CD4-positive, alpha-beta T cell treated with Interleukin-6 at 100 ng/mL for 8 hours (primary cell): ENCODE measurements at places on chromosomes 6 and 20.

GRCh38 chr6:152399399-152399798 lies 237.8 kb downstream of the SYNE1 start:
- DNase-seq: no peak

GRCh38 chr20:5908981-5909380 lies 41.4 kb downstream of the TRMT6 start:
- DNase-seq: no peak

DNA sequence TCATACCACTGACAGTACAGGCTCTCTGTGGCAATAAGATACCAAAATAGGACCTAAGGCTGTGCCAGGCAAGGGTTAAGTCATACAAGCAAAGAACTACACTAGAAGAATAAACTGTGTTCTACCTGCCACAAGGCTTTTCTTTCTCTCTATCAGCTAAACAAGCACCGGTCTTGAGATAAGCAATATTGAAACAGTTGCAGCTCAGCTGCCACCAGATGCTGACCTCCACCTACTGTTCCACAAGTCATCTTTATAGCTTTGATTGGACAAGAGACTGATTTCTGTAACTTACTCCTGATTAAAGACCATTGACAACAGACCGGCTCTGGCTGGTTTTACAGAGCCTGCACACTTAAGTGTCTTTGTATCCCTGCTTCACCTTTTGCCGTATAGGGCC lies 24.1 kb downstream of the SCP2D1 start:
- no peak for DNase-seq

- DNase-seq: no peak
Measured at GRCh38 chr6:143061597-143062385, 1.1 kb downstream of the AIG1 start.

GRCh38 chr20:3042625-3043024 lies 797 bp upstream of the GNRH2 start:
- DNase-seq: no peak

GRCh38 chr6:181049-181654 lies 111.1 kb upstream of the DUSP22 start:
- DNase-seq: no peak

DNA sequence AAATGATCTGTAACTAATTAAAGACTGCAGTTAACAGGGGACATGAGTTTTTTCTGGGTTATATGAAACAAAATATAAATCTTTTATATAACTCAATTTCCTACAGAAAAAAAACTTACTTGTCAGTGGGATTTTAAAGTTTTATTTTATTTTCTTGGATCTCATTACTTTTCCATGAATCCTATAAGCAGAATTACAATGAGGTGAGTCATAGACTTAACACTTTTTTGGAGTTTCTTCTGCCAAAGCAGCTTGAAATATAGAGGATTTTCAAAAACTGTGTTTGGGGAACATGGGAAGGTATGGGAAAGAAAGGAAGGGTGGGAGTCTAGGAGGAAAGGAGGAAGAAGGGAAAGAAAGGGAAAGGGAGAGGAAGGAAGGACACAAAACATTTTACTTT lies 130.7 kb downstream of the AIG1 start:
- DNase-seq: no peak

- DNase-seq: no peak
Measured at GRCh38 chr6:28354688-28355554, 5.2 kb downstream of the ZKSCAN3 start.

- peak; percentile 72 for DNase-seq
Measured at GRCh38 chr20:31675828-31676608, 38.3 kb downstream of the COX4I2 start.

GRCh38 chr20:43969028-43969447 lies 54.4 kb downstream of the TOX2 start:
- no peak for DNase-seq

- no peak for DNase-seq
Measured at GRCh38 chr6:80480421-80481157, 374.1 kb downstream of the BCKDHB start.

GRCh38 chr20:46599227-46599987 lies 49.0 kb upstream of the OCSTAMP start:
- DNase-seq: no peak

GRCh38 chr20:64168381-64169090 lies 4.3 kb downstream of the MYT1 start:
- DNase-seq: no peak

- DNase-seq: peak; percentile 42
Measured at GRCh38 chr6:128327890-128328289, 192.5 kb downstream of the PTPRK start.

DNA sequence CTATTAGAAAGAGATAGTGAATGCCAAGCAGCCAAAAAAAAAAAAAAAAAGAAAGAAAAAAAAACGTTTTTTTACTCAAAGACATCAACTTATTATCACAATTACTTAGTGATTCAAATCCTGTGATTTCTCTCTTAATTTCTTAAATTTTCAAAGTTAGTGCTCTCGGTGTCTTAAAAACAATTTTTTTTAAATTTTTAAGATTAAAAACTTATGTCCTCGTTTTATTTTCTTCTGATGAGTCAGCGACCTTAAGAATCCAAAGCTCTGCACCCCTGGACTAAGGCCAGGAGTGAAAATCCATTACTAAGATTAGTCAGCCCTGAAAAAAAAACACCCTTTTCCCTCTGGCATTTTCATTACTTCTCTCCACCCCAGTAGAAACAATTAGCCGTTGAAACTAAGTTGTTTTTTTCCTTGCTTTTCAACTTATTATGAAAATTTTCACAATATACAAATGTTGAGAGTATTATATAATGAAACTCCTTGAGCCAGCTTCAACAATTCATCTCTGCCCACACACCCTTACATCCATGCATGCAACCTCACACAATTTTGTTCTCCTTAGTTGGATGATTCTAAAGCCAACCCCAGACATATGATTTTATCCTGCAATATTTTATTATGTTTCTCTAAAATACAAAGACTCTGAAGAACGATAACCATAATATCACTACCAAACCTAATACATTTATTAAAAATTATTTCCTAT lies 85.6 kb upstream of the CARMIL1 start:
- DNase-seq: no peak

DNA sequence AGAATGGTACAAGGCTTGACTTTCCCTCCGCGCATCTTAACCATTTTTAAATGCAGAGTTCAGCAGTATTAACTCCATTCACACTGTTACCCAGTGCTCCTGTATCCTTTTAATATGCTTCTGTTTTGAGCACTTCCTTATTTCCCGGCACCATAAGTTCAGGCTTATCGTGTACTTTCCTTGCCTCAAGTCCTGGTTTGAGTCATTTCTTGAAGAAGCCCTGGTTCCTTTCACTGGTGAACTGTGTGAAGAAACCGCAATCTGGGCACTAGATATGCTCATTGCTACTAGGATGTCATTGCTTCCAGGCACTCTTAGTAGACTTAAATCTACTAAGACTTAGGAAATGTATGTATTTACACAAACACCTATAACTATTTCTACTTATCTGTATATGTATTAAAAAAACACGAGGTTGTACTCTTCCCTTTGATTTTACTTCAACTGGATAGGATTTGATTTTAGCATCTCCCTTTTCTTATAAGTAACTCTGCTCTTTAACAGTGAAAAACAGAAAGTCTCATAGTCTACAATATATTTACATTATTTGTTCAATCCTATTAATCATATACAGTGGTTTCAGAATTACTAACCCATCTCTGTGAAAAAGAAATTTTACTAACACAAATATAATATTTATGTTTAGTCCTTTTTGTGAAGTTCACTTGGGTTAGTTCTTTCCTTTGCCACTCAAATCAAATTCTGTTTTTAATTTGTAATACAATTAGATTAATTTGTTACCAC lies 135.5 kb downstream of the CDKAL1 start:
- no peak for DNase-seq

- DNase-seq: no peak
Measured at GRCh38 chr6:95882371-95882770, 133.4 kb upstream of the FUT9 start.

DNA sequence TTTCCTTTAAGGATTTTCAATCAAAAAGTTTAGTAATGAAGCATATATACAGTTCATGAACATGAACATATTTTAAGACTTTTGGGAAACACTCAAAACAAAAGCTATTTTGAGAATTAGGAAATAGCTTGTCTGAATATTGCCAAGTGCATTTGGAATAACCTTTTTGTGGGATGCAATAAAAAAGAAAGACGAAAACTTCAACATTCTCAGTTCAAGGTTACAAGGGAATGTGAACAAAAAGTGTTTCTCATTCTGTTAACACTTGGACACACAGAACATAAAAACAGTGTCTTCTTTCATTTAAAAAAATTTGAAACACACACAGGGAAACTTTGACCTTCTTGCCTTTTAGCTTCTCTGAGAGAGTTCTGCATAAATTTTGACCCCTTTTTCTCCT lies 72.7 kb upstream of the TCF21 start:
- no peak for DNase-seq

DNA sequence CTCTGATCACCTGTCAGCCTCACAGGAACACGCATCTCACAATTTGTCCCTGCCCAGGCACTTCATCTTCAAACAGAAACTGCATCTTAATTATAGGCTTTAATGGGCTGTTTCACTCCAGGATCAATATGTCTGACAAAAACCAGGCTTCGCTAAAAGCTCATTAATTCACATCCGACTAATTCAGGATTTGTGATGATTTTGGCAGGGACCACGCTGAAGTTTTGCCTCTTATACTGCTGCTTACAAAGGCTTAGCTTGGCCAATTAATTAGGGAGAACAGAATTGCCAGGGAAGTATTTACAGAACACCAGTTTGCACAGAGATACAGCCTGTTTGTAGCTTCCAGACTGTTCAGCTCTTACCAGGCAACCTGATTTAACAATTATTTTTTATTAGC lies 541.0 kb upstream of the SPTLC3 start:
- no peak for DNase-seq

- no peak for DNase-seq
Measured at GRCh38 chr6:157181649-157182048, 141.7 kb downstream of the TMEM242 start.

DNA sequence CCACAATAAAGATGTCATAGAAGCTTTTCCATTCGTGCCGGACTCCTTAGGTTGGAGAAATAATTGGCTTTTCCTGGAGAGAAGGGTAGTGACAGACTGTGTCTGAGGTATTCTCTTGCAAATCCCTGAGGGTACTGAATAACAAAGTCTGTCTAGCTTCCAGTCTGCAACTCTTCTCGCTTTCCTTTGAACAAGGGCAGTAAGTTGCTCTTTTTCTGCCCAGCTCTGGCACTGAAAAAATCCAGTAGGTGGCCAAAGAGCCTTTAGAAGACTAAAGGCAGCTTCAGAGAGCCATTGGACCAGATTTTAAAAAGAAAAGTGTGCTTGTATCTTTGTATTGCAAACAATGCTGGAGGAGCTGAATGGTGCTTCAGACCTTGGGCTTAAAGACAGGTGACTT lies 20.7 kb upstream of the RREB1 start:
- DNase-seq: no peak

GRCh38 chr6:163813979-163814493 lies 399.5 kb downstream of the QKI start:
- no peak for DNase-seq

DNA sequence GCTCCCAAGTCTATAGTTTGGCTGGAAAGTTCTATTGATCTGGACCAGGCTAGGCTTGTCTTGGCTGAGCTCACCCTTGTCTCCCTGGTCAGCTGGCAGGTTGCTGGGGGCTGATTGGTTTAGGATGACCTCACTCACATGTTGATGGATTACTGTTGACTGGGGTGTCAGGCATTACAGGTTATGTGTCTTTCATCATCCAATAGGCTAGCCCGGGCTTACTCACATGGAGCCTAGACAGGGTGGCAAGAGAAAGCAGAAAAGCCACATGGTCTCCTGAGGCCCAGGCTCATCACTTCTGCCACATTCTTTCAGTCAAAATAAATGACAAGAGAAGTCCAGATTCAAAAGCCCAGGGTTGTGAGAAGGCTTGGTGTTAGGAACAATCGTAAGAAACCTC lies 103.5 kb downstream of the BFSP1 start:
- DNase-seq: no peak

GRCh38 chr6:167677422-167677789 lies 149.3 kb upstream of the AFDN start:
- no peak for DNase-seq

GRCh38 chr6:134394905-134395304 lies 77.0 kb upstream of the SGK1 start:
- DNase-seq: no peak

GRCh38 chr6:137995371-137995770 lies 111.8 kb downstream of the PERP start:
- DNase-seq: no peak

GRCh38 chr6:144547409-144547808 lies 262.3 kb downstream of the UTRN start:
- DNase-seq: no peak

- DNase-seq: no peak
Measured at GRCh38 chr6:79149884-79150283, 71.8 kb upstream of the PHIP start.

GRCh38 chr6:75422024-75422639 lies 71.5 kb downstream of the FILIP1 start:
- no peak for DNase-seq

DNA sequence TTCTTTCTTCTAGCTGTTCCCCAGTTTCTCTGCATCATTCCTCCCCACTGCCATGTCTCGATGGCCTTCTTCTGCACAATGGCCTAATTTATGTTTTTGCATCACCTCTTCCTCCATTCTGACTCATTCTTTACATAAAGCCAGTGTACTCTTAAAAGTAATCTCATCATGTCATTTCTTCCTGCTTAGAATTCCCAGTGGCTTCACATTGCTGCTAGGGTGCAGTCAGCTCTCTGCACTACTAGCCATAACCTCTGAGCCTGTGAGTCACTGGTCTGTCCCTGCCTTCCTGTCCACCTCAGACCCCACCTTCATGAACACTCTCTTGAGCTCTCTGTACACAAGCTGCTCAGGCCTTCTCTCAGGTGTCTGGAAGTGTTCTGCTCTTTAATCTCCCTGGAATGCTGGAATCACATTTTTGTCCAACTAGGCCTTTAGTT lies 24.1 kb upstream of the TRIM27 start:
- no peak for DNase-seq

DNA sequence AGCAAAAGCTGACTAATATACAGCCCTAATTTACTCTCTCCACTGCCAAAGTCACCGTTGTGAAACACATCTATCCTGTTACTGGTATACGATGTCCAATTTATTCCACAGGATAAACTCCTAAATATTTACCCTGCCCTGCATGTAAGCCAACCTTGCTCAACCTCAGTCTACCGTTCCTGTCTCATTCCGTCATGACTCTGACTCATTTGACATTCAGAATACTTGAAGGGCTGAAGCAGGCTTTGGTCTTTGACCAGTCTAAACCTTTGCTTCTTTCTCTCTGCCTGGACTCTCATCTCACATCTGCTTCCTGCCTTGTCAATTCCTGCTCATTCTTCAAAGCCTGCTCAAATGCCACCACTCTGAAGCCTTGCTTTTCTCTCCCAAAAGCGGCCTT lies 157.5 kb downstream of the SCP2D1 start:
- no peak for DNase-seq

DNA sequence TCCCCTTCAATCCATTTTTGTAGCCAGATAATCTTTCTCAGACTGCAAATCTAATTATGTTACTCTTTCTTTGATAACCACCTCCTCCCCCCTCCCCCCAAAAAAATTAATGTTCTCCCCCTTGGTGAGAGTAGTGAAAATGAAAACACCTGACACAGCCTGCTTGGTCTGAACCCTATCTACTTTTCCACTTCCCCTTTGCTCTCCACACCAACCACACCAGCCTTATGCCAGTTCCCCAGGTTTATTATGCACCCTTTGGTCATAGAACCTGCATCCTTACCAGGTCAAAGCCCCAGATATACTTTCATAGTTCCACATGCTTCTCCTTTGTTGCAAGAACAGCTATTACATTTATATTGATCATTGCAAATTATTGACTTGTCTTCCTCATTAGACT lies 19.4 kb downstream of the PFDN4 start:
- no peak for DNase-seq
